ENCODE measurements at places on chromosomes 16 and 17. TPM values are rescaled to one million over a fixed set of nuclear protein-coding genes. Genes with fewer than 3 reads are reported as not detected.

Gene HS3ST3A1
- total RNA-seq = 47.7 TPM

Gene GINS2
- total RNA-seq = 21.0 TPM

Gene CACNA1G
- total RNA-seq = 0.12 TPM

Gene ARMC7
- total RNA-seq = 2.8 TPM

Gene SUMO2
- total RNA-seq = 116 TPM

Gene KRTAP4-6
- not detected for total RNA-seq

Gene KRT36
- 0.12 TPM for total RNA-seq

Gene CTRB1
- not detected for total RNA-seq

Gene RSKR
- 8.1 TPM for total RNA-seq

Gene C17orf100
- total RNA-seq = 0.44 TPM

Gene ACOX1
- total RNA-seq = 63.2 TPM

Gene ACD
- total RNA-seq = 13.0 TPM

Gene MGRN1
- total RNA-seq = 29.2 TPM

Gene CD300LG
- total RNA-seq = not detected

Gene CCL1
- total RNA-seq = not detected

Gene CLUH
- 45.1 TPM for total RNA-seq

Gene AMDHD2
- total RNA-seq = 97.8 TPM

Gene CCL5
- total RNA-seq = not detected

Gene SMG6
- 34.7 TPM for total RNA-seq

Gene SMIM36
- total RNA-seq = not detected

Gene IGFBP4
- total RNA-seq = 302 TPM

Gene PLSCR3
- 20.5 TPM for total RNA-seq

Gene OMG
- total RNA-seq = 0.11 TPM
